AG04449 (cell line): ENCODE measurements at places on chromosomes 6 and 20.

- no peak for DNase-seq
These were observed 44.5 kb upstream of the PHACTR3 start for GRCh38 chr20:59559863-59560262.

DNA sequence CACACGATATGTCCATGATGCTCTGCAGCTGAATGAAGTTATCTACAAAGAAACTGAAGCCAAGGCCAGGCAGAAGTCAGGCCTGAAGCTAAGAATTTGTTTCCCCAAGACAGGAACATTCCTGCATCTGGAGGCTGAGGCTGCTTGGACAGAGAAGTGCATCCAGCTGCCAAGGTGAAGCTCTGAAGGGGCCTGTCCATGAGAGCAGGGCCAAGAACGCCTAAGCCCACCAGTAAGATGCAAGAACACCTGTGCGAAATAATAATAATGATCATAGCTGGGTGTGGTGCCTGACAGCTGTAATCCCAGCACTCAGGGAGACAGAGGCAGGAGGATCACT lies 37.7 kb upstream of the B4GALT5 start:
- no peak for DNase-seq

GRCh38 chr6:7692453-7692784 lies 33.5 kb upstream of the BMP6 start:
- DNase-seq, result no peak

DNA sequence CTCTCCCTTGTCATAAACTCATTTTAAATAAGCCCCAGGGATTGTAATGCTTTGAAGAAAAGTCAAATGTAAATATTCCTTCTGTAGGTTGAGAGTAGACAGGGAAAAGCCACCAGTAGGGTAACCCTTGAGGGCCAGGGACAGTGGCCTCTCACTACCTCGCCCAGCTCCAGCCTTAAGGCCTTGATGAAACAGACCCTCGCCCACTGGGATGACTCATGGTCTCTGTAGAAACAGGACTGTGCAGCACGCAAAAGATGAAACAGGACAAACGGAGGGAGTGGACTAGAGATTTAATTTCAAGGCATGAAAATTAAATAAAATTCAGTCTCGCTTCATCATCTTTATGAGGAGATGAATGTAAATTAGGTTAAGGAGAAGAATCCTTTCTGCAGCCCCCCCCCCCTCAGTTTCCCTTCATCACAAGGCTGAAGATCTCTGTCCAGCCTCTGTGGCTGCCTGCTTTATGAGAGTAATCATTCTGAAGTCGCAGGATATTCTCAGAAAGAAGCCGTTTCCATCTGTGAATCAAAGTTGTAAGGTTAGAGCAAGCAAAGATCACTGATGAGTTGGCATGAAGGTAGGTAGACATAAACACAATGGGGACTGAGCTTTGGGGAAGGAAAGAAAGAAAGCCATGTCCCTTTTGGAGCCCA lies 60.4 kb downstream of the TMEM200A start:
- DNase-seq, result no peak

GRCh38 chr6:137896647-137897046 lies 29.6 kb downstream of the TNFAIP3 start:
- DNase-seq, result no peak

DNA sequence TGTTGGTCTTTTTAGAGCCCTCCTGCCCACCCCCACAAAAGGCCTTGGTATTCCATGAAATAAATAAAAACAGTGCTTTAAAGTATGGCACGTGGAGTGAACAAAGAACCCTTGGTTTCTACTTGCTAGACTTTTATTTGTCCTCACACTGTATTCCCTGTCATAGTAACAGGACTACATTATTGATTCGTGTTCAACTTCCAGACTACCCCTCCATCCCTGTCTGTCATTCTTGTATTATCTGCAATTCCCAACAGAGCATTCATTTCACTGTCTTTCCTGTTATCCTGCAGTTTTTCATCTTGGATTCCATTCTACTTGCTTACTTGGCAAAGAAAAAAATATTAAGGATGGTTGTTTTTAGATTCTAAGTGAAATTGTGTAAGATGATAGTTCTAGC lies 307.4 kb upstream of the CNR1 start:
- no peak for DNase-seq

DNA sequence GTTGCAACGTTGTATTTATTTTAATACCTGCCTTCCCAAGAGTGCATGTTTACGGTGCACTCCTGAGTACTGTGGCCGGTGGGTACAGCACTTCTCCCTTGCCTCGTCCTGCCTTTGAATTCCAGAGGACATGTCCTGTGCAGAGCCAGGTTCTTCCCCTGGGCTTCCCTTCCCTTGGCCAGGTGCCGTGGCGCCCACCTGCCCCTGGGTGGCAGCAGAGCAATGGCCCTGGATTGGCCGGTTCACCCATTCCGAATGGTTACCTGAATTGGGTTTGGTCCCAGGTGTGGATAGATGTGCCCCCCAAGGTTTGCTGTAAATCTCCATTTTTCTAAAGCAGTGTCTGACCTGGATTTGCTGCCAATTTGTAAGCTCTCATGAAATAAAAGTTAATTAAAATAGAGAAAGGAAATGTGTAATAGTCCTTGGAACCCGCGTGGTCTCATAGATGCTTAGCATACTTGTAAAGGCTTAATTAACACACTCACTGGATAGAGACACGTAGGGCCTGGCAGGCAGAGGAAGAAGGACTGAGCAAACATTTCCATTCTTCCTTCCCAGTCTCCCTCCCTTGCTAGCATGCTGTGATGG lies 40.6 kb downstream of the DTD1 start:
- DNase-seq, result no peak

DNA sequence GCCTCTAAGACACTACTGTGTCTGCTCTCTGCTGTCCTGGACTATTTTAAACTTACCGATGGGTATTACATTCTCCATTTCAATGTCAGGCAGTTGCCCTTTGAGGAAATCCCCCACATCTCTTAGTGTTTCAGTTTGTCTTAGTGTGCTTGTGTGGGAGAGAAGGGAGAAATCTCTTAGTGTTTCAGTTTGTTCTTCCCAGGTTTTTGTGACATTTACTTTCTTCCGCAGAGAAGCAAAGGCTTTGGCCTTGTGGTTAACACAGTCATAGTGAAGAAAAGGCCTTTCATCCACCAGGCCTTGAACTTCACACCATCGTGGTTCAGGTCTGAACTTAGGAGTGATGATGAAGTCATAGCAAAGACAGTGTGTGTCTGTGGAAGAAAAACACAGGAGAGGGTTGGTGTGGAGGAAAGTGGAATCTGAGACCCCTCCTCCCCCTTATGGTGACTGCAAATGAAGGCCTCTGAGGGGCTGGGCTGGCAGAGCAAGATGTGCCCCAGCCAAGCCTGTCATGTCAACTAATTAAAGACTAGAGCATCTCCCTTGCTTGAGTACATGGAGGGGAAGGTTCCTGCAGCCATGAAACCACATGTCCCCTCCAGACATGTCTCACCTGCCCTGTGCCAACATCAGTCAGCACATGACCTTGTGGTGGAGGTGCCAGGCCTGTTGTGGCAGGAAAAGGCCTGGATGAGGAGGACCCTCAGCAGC lies 23.9 kb downstream of the RAET1L start:
- DNase-seq, result no peak

DNA sequence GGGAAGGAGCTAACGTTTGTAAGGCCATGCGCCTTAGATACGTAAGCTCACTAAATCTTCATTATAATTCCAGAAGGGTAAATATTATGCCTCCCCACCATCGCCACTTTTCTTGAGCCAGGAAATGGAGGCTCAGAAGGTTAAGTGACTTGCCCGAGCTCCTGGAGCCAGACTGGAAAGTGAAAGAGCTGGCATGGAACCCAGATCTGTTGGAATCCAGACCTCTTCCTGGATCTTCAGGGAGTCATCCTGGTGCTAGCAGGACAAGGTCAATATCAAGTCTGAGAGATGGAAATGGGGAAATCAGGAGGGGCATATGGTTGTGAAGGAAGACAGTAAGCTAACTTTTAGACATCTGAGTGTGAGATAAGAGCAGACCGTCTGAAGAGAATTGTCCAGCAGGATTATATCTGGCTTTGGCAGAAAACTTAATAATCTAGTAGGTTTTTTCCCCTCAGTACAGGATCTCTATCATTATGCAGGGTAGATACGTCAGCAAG lies 6.2 kb downstream of the TMEM200A start:
- no peak for DNase-seq

DNA sequence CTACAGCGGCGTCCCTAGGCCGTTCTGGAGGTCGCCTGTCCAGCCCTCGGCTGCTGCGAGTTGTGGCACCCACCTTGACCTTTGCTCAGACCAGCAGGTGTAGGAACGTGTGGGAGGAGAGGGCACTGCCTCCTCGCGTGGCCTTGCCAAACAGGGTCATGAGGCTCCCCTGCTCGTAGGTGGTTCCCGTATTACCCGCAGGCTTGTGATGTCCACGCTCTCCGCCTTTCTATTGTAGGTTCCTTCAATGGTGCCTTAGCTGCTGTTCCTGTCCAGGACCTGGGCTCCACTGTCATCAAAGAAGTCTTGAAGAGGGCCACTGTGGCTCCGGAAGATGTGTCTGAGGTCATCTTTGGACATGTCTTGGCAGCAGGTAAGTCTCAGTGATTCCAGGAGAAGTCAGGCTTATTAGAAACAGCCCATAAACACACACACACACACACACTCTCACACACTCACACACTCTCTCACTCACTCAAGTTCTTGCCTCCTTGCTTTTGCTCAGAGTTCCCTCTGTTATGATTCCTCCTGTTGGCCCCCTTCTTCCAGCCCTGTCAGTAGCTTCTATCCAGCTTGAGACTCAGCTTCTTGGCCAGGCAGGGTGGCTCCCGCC lies 942 bp downstream of the ACAT2 start:
- no peak for DNase-seq

GRCh38 chr6:156193381-156193780 lies 583.8 kb upstream of the ARID1B start:
- DNase-seq, result no peak

- DNase-seq, result no peak
These were observed 53.9 kb downstream of the KIZ start for GRCh38 chr20:21179757-21180156.

DNA sequence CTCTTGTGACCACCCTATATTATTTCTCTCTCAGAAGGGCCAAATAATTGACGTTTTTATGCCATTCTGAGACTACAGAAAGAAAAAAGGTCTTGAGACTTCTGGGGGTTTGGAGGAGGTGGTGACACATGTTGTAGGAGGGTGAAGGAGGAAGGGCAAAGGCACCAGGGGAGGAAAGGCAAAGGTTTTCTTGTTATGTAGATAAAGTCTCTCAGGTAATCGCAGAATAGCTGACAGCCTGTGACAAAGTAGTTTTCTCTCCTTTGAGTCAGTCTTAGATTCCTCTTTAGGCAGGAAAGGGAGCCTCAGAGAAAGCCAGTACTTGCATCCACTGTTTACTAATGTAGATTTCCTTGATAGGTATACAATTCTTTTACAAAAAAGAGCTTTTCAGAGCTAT lies 23.6 kb downstream of the OR2B2 start:
- DNase-seq, result no peak

GRCh38 chr6:165497472-165497871 lies 165.6 kb downstream of the PDE10A start:
- no peak for DNase-seq

DNA sequence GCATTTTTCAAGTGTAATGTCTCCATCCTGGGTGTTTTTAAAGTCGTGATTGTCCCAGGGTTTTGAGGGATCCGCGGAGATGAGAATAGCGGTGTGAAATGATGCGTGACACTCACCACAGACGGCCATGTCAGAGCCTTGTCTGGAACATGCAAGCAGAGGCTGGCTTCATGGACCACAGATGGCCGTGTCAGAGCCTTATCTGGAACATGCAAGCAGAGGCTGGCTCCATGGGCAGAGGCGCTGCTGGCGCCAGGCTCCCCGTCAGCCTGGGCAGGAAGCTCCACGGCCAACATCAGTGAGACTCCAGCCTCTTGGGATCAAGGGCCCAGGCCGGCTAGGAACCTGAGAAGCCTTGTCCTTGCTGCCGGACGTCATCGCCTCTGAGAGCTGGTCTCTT lies 7.7 kb upstream of the MRGBP start:
- DNase-seq, result no peak

GRCh38 chr6:80277501-80277900 lies 171.0 kb downstream of the BCKDHB start:
- DNase-seq, result no peak

DNA sequence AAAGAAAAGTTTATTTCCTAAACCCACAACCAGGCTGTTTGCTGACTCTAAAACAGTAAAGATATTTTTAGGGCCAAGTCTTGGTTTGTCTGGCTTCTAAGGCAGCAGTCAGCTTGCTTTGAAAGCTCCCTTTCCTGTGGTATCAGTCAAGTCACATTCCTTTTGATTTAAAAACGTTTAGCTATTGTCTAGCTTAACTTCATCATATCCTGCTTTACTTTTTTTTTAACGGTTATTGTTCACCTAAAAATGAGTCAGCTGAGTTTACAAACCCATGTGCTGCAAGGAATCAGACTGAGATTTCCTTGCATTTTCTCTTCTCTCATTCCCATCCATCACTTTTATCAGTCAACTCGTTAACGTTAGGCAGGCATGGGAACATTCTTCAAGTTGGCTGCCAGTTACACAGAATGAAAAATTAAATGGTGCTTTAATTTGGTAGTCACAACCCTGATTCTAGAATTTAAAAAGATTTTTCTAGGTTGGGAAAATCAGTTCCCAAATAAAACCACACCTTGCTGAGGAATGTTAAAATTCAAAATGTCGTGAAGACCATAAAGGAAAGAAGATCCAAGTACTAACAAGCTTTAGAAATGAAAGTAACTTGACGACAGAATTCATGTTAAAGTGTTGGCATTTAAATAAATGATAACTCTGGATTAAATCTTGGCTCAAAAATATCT lies 45.9 kb downstream of the ELOVL5 start:
- no peak for DNase-seq

GRCh38 chr6:11251553-11252360 lies 19.3 kb upstream of the NEDD9 start:
- no peak for DNase-seq

DNA sequence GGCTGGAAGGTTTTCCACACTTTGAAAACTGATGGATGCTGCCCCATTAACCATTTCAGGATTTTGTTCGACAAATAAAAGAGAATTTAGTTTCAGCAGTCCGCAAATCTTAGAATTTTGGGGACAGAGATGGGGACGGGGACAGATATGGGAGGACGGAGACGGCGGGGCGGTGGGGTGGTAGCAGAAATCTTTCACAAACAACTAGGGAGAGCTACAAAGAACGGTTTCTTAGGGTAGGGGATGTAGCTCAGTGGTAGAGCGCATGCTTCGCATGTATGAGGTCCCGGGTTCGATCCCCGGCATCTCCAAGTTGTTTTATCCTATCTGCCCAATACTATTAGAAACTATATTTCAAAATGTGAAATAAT lies 15.1 kb downstream of the HMGN4 start:
- DNase-seq, result no peak

GRCh38 chr6:154359679-154360078 lies 3.1 kb upstream of the IPCEF1 start:
- no peak for DNase-seq

GRCh38 chr6:108755257-108756240 lies 92.7 kb upstream of the ARMC2 start:
- DNase-seq, result no peak

- DNase-seq, result no peak
These were observed 2.7 kb upstream of the JAG1 start for GRCh38 chr20:10676518-10676917.

GRCh38 chr6:158441716-158442215 lies 118.1 kb upstream of the TMEM181 start:
- no peak for DNase-seq
